ENCODE measurements at places on chromosomes 13 and 19. TPM values are rescaled to one million over a fixed set of nuclear protein-coding genes. Genes with fewer than 3 reads are reported as not detected.

Gene OR10H1
- not detected for total RNA-seq

Gene TJP3
- total RNA-seq: not detected

Gene FBL
- 127 TPM for total RNA-seq

Gene PEPD
- 65.2 TPM for total RNA-seq

Gene ZNF304
- total RNA-seq: 13.7 TPM
